ENCODE measurements at places on chromosomes 16 and 17.
A peak's percentile ranks its signal among the peaks of the same experiment; 100 is the strongest.

- no peak for DNase-seq
Measured at GRCh38 chr17:7174603-7175326, 4.4 kb downstream of the ASGR1 start.

GRCh38 chr17:60321336-60322055 lies 70.4 kb downstream of the USP32 start:
- no peak for DNase-seq

- DNase-seq, result no peak
Measured at GRCh38 chr17:57556320-57556719, 188.8 kb downstream of the CCDC182 start.

DNA sequence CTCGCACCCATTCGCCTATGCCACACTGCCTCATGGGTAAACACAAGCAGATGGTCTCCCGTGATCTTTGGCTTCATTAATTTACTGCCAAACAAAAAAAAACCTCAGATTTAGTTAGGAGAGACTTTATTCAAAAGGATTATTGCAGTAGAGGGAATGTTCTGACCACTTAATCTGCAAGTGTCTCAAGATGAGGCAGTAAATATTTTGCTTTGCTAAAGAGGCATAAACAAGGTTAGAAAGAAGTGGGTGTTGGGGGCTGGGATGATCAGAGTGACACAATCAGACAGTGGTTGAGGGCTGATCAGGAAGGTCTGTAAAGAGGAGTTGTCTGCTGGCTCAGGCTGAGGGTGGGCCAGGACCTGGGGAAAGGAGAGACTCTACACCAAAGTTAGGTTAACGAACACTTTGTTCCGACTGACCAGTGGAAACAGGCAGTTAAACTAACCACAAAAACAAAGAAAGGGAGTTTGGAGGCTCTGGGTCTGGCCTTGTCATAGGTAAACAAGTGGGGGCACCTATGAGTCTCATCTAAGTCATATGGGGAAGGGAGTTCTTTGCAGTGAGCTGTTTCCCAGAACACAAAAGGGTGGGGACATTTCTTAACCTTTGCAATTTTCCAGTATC lies 28.5 kb downstream of the HSD17B2 start:
- no peak for DNase-seq

DNA sequence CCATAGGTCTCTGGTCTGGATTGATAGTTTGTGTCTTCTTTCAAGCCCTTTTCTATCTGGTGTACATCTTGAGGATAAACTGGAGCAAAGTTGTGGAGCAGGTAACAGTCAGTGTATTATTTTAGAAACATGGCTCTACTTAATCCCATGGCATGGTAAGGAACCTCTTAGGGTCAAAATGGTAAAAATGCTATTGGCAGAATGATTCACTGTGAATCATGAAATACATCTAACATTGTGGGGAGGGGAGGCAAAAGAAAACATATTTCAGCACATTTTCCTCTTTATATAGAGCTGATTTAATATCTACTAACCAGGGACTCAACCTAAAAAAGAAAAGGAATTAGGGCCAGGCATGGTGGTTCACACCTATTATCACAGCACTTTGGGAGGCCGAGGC lies 17.9 kb upstream of the ALDH3A2 start:
- no peak for DNase-seq

GRCh38 chr17:51748749-51749604 lies 409.5 kb downstream of the CA10 start:
- no peak for DNase-seq

- DNase-seq, result no peak
Measured at GRCh38 chr16:75043175-75043895, 44.5 kb downstream of the ZNRF1 start.

DNA sequence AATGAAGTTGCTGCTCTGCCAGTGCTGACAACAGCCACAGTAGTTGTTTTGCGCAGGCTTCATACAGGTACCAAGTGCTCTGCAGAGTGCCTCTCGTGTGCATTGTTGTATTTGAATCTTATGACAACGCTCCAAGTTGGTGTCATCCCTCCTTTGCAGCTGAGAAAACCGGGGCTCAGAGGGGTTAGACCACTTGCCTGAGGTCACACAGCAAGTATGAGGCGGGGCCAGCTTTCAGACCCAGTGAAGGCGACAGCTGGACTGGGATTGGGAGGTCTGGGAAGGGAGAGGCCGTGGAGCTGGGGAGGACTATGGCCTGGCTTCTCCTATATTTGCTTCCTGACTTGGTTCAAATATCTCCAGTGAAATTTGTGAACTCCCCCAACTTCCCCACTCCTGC lies 33.2 kb downstream of the WNT9B start:
- DNase-seq, result no peak

DNA sequence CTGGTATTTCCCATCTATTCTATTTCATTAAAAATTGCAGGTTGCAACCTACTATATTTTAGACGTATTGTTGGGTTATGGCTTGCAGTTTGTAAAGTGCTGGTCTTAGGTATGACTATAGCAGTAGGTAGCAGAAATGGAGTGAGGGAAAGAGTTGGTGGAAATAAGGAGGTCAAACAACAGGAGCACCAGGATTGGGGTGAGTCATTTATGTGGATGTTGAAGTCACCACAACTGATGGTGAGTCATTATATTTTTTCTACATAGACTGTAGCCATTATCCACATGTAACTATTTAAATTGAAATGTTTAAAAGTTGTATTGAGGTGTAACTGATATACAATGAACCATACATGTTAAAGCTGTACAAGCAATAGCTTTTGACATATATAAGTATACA lies 25.0 kb upstream of the HS3ST3A1 start:
- DNase-seq, result peak; percentile 82

DNA sequence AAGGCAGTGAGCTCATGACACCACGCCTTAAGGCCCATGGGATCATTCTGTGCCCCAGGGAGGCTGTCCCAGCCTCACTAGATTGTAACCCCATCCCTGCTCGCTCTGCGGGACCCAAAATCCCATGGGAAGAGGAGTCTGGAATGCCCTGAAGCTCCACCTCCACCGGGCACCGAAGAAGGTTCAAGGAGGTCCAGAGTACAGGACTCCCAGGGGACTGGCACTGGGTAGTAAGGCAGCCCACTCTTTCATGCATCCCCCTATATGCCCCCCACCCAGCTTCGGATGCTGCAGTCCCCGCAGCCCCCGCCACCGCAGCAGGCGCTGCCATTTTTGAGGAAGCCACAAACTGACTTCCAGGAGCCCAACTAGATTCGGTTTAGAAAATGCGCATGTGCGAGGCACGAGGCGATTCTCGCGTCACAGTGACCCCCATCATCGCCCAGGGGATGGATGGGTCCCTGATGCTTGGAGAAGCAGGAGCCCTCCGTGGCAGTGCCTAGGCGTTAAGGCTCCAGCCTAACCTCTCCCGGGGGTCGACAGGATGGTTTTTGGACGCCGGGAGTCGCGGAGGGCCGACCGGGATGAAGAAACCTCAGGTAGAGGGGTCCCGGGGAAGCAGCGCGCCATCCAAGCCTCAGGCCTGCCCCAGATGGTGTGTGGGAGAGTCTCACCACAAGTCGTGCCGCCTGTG lies 1681.0 kb downstream of the TP53TG3F start:
- no peak for DNase-seq

GRCh38 chr16:23256440-23256839 lies 45.7 kb upstream of the SCNN1B start:
- DNase-seq, result no peak

GRCh38 chr16:87733190-87733589 lies 32.6 kb downstream of the KLHDC4 start:
- DNase-seq, result no peak

All from fibroblast of upper back skin (primary cell).